Suppressor macrophage treated with lipopolysaccharide for 4 hours (primary cell): ENCODE measurements at places on chromosomes 2 and 18.

- DNase-seq, result no peak
Observed at GRCh38 chr2:233297076-233297475, 10.5 kb upstream of the SAG start.

DNA sequence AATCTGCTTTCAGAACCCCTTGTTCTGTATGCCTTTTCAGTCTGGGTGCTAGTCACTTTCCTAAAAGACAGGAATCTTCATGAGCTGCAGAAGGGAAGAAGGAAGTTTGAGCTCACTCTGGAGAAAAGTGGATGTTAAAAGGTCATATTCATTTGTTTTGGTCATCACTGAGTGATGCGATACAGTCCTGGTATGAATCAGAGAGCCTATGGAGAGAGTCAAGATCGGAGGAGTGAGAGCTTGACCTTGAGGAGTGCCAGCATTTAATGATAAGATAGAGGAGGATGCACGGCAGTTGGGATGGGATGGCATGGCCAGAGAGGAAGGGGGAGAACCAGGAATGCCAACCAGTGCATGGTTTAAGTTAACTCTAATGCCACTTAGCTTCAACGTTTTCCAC, 19.6 kb downstream of the USP39 start:
- DNase-seq, result peak; percentile 51

GRCh38 chr2:100185516-100185915, 43.1 kb upstream of the AFF3 start:
- no peak for DNase-seq

DNA sequence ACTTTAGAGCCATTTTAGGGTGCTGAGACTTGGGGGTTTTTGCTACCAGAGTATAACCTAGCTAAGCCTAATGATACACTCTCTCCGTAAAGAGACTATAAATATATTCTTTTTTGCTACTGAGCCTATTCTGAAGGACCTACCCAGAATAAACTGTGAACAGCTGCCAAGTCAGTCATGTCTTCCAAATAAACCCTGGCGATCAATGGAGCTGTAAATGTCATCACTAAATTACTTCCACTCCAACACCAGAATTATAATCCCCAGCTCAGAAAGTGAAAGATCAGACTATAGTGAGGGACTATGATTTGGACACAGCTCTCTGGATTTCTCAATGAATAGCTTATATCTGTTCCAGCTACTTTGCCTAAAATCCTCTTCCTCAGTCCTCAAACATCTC, 178.9 kb downstream of the METTL4 start:
- no peak for DNase-seq

DNA sequence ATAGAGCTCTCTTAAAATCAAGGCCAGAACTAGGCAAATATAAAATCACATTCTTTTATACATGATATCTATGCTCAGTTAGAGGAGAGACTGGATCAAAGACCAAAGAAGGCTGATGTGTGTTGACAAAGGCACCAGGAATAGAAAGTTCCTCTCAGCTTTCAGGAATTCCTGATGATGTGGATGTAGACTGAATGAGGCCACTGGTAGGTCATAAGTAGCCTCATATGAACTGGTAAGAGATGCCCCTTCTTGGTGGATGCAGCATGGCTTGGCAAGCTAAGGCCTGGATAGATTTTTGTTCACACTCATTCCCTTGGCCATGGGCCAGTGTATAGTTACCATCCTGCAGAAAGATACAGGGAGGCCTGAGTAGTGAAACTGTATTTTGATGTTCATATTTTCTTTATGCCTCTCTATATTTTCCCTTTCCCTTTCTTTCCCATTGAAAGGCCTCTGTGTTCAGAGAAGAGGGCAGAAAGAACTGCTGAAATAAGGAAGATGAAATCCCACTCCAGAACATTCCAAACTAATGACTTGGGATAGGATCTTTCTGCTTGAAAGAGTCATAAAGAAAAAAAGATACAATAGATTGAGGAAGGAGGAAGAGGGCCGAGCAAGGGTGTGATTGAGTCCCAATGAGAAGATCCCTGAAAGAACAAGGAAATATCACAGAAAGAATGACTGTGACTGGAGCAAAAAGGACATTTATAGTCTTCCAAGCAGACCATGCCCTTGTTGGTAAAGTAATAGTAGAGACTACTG, 2182.7 kb upstream of the PIK3C3 start:
- DNase-seq, result no peak

DNA sequence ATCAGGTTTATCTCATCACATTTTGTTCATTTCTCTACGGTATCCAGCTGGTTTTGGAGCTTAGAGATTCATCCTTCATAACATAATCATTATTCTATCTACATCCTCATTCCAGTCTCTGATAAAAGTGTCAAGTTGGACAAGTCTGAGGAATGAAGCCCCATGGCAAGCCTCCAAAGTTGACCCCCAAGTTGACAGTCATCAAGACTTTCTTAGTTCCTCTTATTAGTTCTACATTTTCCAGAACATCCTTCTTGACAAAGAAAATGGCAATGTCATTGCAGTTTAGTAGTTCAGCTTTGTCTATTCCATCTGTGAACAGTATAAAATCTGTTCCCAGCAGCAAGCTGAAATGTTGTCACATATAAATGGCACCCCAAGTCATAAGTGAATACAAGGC, 4.5 kb upstream of the TMSB10 start:
- peak; percentile 54 for DNase-seq

GRCh38 chr2:46818819-46819218, 96.8 kb downstream of the MCFD2 start:
- DNase-seq, result no peak

- no peak for DNase-seq
Observed at GRCh38 chr18:43789234-43790000, 512.1 kb upstream of the SYT4 start.

DNA sequence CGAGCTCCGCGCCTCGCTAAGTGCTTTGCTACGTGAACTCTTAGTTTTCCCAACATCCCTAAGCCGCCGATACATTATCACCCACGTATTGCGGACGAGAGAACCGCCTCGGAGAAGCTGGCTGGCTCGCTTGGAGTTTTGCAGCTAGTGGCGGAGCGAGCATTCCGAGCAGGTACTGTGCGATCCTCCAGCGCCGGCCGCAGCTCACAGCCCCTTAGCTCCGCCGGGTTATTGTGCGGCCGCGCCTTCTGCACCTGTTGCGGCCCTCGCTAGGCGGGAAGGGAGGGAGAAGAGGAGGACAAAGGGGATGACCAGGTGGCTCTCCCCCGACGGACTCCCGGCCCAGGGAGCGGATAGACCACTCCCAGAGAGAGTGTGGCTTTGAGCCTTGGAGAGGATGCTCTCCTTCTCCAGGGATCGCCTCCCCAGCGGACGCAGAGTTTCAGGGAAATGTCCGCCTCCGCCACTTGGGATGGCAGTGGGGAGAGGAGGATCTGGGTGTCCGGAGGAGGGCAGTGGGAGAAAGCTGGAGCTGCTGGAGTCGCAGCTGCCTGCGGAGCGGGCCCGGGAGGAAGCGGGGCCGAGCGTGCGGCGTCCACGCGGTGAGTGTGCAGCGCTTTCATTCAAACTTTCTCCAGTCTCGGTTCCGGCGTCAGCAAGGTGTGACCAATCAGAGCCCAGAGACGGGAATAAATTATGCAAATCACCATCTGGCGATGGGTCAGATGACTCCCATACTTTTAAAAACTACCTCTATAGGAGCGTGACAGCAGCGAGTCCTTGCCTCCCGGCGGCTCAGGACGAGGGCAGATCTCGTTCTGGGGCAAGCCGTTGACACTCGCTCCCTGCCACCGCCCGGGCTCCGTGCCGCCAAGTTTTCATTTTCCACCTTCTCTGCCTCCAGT, at the start of gene LIPG:
TSS of gene LIPG (plus strand) at position 769 of the 905 bp plus-strand sequence. CDS start 252 bp downstream, outside the sequence.
- DNase-seq, result peak; percentile 12

DNA sequence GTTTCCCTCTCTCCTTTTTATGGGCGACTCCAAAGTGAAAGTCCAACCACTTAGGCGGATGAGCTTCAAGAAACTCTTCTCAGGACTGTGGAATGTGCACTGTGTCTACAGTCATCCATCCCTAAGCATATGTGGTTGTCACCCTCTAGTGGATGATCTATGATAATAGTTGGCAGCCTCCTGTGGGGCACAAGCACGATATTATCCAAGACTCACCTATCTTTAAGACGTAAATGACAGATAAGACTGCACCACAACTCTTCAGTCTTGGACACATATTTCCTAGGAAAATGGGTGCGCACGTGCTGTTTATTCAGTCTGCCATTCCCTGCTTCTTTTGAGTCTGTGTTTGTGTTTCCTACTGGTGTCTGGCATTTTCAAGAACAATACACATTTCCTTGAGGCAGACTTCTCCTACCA, 145.5 kb upstream of the CTAGE1 start:
- DNase-seq, result peak; percentile 48

- DNase-seq, result no peak
Observed at GRCh38 chr2:78540255-78540654, 485.2 kb upstream of the REG3G start.

DNA sequence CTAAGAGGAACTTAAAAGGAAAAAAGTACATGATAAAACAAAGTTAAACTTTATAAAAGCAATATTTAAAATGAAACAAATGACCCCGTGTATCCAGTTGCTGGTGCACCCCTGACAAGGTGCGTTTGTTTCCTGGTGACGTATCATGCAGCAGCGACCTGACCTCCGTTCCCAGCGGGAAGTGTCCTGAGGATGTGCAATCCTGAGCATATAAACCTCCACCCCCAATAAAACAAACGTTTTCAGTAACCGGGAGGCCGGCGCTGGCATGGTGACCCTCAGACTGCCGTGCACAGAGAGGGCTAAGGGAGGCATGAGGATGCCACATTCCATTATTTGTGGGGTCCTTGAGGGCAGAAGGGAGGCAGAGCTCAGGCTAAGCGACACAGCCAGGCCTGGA, 14.8 kb downstream of the SLC66A2 start:
- DNase-seq, result no peak

GRCh38 chr2:11560806-11561205, 27.0 kb downstream of the GREB1 start:
- DNase-seq, result no peak
